ENCODE measurements at places on chromosomes 3 and 15. TPM values are rescaled to one million over a fixed set of nuclear protein-coding genes. Genes with fewer than 3 reads are reported as not detected.

The RPP14 gene
- total RNA-seq, result 14.8 TPM

The SH2D7 gene
- not detected for total RNA-seq

- DNase-seq, result no peak
These were observed 107.1 kb upstream of the PHLDB2 start for GRCh38 chr3:111751961-111752360.

DNA sequence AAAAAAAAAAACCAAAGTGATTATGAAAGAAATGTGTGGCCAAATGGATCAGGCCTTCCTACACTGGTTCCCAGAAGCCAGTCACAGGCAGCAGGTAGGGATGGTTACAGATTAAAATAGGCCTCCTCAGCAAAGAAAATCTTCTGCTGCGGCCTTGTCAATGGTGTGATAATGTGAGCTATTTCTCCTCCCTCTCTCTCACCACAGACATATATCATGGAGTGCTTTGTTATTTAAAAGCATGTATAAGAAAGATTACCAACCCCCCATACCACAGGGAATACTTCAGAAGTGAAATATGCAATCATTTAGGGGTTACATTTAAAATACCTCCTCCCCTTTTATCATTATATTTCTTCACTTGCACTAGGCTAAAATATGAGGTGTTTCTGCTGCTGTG lies 32.2 kb upstream of the LRTM1 start:
- no peak for DNase-seq

GRCh38 chr15:66720206-66721010 lies 18.4 kb downstream of the SMAD6 start:
- no peak for DNase-seq

DNA sequence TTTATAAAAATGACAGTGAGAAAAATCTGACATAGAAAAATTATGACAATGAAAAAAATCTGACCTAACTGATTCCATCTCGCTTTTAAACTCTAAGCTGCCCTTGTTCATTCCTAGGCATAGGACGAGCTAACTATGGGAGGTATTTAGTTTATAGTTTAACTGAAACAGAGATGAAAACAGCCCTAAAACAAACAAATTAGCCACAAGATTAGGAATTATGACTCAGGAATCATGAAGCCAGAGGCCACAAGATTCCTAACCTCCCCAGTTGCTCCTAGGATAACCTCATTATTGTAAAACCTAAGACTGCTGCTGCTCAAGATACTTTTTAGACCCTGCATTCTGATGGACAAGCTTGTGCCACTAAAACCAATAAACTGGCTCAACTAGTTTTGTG lies 122.7 kb upstream of the MNS1 start:
- DNase-seq, result no peak

The ADGRG7 gene
- not detected for total RNA-seq

DNA sequence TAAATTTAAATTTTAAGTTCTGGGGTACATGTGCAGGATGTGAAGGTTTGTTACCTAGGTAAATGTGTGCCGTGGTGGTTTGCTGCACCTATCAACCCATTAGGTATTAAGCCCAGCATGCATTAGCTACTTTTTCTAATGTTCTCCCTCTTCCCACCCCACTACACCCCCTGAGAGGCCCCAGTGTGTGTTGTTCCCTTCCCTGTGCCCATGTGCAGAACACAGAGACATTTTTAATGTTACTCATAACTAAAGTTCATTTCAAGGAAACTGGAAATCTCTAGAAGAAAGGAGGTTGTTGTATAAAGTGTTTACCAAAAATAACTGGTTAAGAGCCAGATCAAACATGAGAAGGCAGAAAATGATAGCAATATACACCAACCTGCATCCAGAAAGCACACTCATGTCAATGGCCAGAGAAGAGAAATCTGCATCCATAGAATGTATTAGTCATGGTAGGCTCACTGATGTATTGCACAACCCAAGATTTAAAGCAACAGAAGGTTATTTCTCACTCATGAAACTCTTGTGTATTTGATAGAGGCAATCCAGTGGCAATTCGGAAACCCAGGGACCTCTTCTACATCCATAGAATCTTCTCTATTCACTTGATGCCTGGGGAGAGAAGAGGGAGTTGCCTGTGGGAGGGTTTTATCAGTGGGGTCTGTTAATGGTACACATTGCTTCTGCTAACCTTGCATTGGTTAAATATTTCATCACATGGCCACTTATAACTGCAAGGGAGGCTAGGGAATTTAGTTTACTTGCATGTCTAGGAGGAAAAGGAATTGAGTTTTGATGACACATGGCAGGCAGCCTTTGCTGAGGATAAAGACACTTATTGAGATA lies 321.9 kb upstream of the RASGRP1 start:
- DNase-seq, result peak; percentile 57

The CADM2 gene
- not detected for total RNA-seq

Data from epithelial cell of proximal tubule (primary cell).